ENCODE measurements at places on chromosomes 13 and 19. TPM values are rescaled to one million over a fixed set of nuclear protein-coding genes. Genes with fewer than 3 reads are reported as not detected.

GRCh38 chr13:99956473-99957349 is 14.9 kb downstream of the ZIC5 start:
- DNase-seq: no peak

- peak; percentile 20 for DNase-seq
Observed at GRCh38 chr13:75263741-75264407, 218.1 kb downstream of the TBC1D4 start.

The UGGT2 gene
- total RNA-seq: 19.9 TPM

DNA sequence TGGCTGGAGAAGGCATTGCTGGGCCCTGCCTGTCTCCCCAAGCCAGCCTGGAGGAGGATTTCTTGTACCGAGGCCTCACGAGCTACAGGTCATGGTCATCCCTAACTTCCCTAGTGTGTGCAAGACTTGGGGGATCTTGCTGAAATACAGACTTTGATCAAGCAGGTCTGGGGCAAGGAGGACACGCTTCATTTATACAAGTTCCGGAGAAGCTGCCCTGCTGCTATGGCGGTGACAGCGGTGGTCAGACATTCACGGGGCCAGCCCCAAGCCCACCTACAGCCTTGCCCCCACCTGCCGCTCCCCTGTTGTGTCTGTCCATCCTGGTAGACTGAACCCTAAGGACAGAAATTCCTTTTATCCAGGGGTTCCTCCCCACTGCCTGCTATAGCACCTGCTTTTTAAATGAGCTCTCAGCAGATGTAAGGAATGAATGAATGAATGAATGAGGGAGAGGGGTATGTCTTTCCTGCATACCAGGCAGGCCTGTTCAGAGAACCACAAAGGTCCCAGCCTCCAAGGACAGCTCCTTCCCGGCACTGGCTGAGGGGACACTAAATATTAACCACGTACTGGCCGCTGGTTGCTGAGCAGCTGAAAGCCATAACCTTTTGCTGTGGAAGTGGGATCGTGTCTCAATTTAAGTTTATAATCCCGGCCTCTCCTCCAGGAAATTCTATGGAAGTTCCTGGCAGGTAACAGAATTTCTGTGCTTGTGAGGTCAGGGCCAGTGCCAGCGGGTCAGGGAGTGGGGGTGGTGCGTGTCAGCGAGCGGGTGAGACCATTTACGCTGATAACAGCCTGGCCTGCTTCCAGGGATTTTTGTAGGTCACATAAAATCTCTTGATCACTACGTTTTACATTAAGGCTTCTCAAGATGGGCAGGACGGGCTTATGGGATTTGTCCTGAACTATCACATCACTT is 27.1 kb downstream of the TSSK6 start:
- DNase-seq: no peak

GRCh38 chr13:57823704-57824103 is 192.2 kb downstream of the PCDH17 start:
- no peak for DNase-seq

DNA sequence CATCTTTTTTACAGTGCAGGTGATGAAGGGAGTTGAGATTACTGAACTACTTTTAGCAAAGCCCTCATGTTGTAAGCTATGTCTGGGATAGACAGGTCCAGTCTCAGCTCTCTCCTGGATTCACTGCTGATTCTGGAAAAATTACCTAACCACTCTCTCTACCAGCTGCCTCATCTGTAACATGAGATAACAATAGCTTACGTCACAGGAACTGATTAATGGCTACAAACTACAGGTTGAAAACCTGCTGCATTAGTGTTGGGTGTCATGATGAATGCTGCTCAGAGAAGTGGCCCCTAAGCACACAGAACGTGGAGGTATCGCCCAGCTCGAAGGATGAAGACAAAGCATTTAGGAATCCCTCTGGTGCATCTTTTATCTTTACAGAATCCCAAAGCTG is 277.8 kb downstream of the ABCC4 start:
- DNase-seq: no peak

- DNase-seq: no peak
Observed at GRCh38 chr19:6354098-6354674, 7.1 kb upstream of the CLPP start.

- DNase-seq: no peak
Observed at GRCh38 chr13:98041081-98041820, 87.8 kb downstream of the IPO5 start.
